Lung microvascular endothelial cell (primary cell): ENCODE measurements at places on chromosomes 12 and 14.
A peak's percentile ranks its signal among the peaks of the same experiment; 100 is the strongest.

GRCh38 chr14:64766430-64767151, 62.4 kb downstream of the PLEKHG3 start:
- DNase-seq, result no peak

- no peak for DNase-seq
Measured at GRCh38 chr14:105938055-105938863, 411.9 kb downstream of the TMEM121 start.

- DNase-seq, result no peak
Measured at GRCh38 chr12:18753481-18754123, 15.7 kb downstream of the CAPZA3 start.

GRCh38 chr12:47789712-47790489, 16.9 kb downstream of the SLC48A1 start:
- DNase-seq, result no peak

- DNase-seq, result peak; percentile 51
Measured at GRCh38 chr14:81211844-81212243, 8.9 kb downstream of the GTF2A1 start.

- no peak for DNase-seq
Measured at GRCh38 chr14:63705561-63706070, 22.2 kb downstream of the SGPP1 start.
